ENCODE measurements at places on chromosomes 16 and 17.

- no peak for DNase-seq
Measured at GRCh38 chr16:75296606-75297005, 45.2 kb upstream of the BCAR1 start.

DNA sequence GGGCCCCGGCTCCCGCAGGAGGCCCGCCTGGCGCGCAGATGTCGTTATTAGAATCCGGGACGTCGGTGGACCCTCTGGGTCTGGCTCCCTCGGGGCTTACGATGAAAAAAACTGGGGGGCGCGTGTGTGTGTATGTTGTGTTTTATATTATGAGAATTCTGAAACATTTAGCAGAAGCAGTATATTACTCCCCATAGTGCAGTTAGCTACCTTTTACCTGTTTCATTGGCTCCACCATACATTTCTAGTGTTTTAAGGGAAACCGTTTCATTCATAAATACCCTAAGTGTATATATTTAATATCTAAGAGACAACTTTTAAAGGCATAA is 486 bp upstream of the DNAJA2 start:
- no peak for DNase-seq

DNA sequence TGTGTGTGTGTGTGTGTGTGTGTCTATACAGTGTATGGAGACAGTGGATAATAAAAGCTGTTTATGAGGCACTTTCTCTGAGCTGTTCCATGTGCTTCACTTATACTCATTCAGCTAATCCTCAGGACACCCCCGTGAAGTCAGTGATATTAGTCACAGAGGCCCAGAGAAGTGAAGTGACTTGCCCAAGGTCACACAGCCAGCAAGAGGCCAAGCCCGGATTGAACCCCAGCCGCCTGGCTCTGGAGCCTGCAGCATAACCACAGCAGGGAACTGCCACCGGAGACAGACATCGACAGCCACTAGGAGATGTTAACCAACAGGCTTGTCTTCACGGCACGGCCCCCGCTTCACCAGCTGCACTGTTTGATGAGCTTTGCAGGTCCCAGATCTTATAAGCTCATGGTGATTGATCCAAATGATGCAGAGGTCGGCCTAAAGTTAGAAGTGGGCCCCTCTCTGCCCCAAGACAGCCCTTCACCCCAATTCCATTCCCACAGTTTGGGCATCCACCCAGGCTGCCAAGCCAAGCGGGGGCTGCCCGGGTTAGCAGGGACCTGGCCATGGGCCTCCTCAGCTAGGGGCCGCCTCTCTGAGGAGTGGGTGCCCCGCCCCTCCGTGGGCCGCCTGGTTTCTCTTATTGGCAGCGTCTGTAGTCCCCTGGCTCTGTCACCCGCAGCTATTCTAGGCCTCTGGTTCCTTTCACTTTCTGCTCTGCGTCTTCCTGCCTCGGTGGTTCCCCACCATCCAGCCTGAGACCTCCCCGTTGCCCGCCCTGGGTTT is 30.9 kb downstream of the SOCS1 start:
- no peak for DNase-seq

GRCh38 chr17:32486111-32486700 is 587 bp upstream of the CDK5R1 start:
- DNase-seq = peak; percentile 77

GRCh38 chr16:21685034-21685455 is 21.3 kb downstream of the OTOA start:
- DNase-seq = no peak

DNA sequence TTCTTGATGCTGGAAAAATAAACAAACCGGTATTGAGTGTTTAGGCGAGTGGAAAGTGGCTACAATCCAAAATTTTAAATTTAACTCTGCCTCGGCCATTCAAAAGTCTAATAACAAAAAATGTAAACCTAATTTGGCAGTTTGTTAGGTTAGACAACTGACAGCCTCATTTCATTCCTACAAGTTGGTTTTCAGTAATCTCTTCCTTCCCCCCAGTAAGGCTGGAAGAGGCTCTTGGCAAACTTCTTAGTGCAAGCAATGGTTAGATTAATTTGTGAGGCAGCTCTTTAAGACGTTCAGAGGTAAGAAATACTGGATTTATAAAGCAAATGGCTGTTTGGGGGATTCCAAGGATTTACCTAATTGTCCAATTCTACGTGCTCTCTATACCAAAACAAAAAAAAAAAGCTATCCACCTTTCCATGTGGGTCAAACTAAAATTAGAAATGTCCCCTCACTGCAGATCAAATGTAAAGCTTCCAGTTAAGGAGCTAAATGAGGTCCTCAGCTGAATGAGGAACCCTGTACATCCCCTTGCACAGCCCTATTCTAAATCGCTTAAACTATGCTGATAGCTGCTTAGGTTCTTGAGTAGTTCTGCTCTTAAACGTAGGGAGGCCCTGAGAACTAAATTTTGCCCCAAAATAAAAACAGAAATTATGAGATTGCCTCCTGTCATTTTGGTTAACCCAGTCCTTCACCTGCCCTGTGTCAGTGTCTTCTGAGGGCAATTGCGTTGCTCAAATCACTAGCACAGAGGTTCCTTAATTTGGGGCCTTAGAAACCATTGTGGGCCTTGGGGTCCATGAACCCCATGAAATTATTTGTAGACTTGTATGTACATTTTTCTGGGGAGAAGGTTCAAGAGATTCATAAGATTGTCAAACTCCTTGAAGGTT is 2.9 kb downstream of the HEXIM1 start:
- no peak for DNase-seq

- DNase-seq = no peak
Measured at GRCh38 chr17:8324923-8325322, 14.7 kb upstream of the ODF4 start.

DNA sequence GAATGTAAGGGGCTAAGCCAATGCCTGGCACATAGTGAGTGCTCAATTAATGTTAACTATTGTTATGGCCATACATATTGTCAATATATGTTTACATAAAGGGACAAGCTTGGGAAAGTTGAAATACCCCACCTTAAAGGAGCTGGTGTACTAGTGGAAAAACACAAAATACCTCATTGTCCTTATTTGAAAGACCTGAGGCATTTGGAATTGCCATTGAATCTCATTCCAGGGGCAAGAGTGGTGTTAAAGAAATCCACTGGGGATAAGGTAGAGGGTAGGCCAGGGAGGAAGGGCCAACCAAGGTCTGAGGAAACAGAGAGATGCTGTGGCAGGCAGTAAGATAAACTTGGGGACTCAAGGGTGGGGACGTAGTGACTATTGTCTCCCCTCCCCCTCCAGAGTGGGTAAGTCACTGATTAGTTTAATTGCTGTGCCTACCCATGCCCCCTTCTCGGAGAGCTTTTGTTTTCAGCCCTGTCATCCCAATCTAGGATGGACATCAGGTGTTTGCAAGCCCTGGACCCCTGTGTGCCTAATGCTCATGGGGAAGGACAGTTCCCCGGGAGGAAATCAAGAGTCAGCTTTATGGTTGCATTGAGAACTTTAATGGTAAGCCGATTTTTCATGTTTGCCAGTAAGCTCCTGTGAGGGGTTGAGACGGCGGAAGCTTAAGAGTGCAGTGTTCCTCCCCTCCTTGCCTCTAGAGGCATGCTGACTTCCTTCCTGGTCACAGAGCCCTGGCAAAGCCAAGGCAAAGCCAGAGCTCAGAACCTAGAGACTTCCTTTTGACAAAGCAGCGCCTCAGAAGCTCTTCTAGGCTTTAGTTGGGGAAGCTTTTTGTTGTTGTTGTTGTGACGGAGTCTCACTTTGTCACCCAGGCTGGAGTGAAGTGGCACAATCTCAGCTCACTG is 2.5 kb upstream of the HEATR9 start:
- DNase-seq = no peak

GRCh38 chr16:86885139-86885538 is 306.8 kb downstream of the FOXL1 start:
- DNase-seq = no peak

DNA sequence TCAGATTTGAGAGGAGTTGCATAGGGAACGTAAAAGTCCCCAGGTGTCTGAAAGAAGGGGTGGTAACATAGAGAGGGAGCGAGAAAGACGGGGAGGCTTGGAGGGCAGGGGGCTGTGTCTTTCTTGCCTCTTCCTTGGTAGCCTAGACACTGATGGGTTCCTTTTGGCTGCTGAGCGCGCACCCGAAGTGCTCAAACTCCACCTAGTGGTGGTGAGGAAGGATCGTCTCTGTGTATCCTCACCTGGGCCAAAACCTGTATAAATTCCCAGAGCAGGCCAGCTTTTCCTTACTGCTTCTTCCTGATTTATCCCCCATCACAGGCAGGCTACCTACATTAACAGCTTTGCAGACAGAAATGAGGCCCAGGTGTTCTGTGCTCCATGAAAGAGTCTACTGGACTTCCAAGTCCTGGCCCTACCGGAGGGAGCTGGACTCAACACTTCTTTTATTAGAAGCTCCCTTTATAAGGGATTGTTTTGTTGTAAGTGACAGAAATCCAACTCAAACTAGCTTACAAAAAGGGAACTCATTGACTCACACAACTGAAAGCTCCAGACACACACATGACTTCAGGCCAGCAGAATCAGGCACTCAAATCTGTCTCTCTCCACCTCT is 5.5 kb upstream of the SLC25A35 start:
- peak; percentile 87 for DNase-seq

- DNase-seq = no peak
Measured at GRCh38 chr17:22303865-22304264, 611.5 kb downstream of the KCNJ18 start.

DNA sequence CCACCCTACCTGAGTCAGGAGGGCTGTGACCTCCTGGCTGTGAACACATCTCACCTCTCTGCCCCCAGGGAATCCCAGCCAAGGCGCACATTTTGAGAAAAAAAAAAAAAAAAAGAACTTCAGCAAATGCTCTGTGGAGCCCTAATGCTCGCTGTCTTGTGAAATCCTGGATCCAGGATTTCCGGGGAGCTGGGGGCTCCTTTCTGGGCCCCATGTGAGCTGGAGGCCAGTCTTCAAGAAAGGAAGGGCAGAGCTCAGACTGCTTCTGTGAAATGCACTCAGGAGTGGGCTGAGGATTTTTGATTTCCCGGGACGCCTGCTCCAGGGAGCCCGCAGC is 36.0 kb upstream of the EMP2 start:
- no peak for DNase-seq

DNA sequence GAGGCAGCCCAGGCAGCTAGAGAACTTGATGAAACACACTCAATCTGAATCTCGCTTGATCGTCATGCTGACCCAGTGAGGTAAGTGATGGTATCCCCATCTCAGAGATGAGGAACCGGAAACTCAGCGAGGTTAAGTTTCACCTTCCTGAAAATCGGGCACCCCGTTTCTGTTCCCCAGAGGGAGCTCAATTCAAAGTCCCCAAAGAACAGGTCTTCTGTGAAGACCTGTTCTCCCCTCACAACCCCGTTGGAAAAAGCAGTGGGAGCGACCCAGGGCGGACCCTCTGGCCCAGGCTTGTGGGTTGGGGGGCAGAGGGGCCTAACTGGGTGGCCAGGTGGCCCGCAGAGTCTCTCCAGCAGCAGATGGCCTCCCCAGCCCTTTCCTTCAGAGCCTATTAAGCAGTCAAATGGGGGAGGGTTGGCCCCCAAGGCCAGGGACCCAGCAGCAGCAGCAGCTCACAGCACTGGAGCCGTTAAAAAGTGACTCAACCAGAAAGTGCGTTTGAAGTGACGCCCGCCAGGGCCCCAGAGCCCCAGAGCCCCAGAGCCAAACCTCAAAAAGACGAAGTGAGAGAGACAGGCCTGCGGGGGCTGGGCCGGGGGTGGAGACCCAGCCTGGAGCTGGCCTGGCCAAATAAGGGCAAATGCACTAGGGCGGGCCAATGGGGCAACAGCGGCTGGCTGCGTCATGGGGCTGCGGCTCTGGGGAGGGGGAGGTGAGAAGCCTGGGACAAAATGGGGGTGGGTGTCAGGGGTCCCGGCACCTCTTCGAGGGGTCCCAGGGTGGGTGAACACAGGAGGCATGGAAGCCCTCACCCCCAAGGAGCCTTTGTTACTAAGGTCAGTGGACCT is 9.2 kb upstream of the TSPOAP1 start:
- DNase-seq = no peak

DNA sequence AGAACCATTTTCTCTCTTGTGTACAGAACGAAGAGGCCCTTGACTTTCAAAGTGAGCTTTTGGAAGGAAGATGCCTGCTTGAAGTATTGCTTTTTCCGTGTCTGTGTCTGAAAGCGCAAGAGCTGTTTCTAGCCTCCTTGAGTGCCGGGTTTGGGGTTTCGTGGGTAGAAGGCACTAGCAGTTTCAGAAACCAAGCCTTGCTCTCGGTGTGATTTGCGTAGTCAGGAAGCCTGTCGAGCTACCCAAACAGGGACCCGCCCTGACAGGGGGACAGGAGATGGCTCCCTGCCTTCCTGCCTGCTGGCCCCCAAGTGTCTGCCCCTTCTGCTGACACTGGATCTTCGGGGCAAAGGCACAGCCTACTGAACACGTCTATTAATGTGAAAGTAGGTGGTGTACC is 322.0 kb downstream of the MAF start:
- DNase-seq = no peak

GRCh38 chr16:56667581-56668571 is at the start of gene MT1G:
MT1G (minus strand) TSS chr16:56668065; CDS start chr16:56667993, 72 bp downstream.
- no peak for DNase-seq

DNA sequence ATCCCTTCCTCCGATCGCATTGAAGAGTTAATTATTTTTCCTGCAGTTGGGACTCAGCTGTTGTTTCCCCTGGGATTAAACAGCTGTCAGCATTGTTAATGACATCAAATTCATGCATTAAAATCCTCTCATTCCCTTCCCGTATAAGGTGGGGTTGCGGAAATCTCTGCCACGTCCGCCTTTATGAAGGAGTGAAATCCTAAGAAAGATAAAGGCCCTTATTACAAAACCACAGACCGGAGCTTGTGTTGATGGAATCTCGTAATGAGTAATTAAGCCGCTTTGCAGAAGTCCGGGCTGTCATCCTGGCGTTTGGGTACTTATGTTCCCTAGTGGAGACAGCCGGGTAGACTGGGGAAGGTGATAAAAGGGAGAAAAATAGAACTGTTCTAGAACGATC is 627.6 kb downstream of the MAF start:
- no peak for DNase-seq

GRCh38 chr17:10767232-10767631 is 36.7 kb downstream of the TMEM238L start:
- DNase-seq = no peak

GRCh38 chr16:12311309-12311708 is 334.8 kb downstream of the SNX29 start:
- DNase-seq = no peak

- DNase-seq = no peak
Measured at GRCh38 chr16:89115216-89115861, 21.7 kb downstream of the ACSF3 start.

Data from A549 (cell line).